Regular cardiac myocyte (primary cell): ENCODE measurements at places on chromosomes 13 and 19. TPM values are rescaled to one million over a fixed set of nuclear protein-coding genes. Genes with fewer than 3 reads are reported as not detected.

The NLRP8 gene
- total RNA-seq, result not detected in 2 replicates

The PLK5 gene
- under 0.01 TPM in 1 of 2 replicates, not detected in the other for total RNA-seq

The ZNF763 gene
- total RNA-seq, result 1.2 and 2.8 TPM in 2 replicates

The PALM gene
- total RNA-seq, result 3.8 and 13.8 TPM in 2 replicates

The DLEU7 gene
- total RNA-seq, result under 0.01 TPM in 1 of 2 replicates, not detected in the other

The PSG6 gene
- 0.85 TPM in 1 of 2 replicates, not detected in the other for total RNA-seq

The APOC4 gene
- total RNA-seq, result not detected in 2 replicates

The PSG1 gene
- total RNA-seq, result 0.19 and 1.4 TPM in 2 replicates
